ENCODE measurements at places on chromosomes 11 and 22.
A peak's percentile ranks its signal among the peaks of the same experiment; 100 is the strongest.

DNA sequence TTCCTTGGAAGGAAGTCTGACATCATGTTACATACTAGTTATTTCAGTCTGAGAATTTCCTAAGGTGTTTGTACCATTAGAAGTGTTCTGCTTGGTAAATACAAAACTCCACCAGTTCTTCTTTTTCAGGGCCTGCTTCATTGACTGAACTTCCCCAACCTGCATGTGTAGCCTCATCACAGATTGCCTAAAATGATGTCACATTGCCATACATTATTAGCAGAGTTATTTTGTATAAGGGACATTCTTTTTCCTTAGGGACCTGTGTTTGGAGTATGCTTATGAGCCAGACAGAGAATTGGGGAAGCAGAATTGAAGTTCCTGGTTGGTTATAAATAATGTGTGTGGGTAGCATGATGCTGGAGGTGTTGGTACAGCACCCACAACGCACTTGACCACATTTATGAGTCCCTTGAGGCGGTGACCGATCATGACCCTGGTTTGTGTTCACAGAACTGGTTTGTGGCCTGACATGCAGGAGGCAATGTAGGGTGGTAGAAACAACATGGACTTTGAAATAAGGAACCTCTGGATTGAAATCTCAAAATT, 16.4 kb upstream of the MMP7 start:
- DNase-seq, result no peak

- DNase-seq, result no peak
These were observed 1.1 kb downstream of the FAT3 start for GRCh38 chr11:92225568-92226330.

DNA sequence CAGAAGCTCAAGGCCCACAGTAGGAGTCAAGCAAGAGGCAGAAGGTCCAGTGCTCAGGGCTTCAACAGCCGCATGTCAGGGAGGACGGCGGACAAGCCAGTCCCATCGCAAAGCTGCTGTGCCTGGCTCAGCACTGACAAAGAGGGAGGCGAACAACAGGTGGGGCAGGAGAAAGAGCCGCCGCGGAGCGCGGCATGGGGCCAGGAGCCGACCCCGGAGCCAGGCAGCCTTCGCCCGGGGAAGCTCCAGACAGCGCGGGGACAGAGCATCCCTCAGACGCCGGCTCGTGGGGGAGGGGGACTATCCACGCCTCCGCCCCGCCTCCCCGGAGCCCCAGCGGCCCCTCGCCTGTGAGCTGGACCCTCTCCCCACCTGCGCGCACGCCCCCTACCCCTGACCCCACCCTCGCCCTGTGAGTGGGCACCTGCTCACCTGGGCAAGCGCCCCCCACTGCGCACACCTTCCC, 369 bp downstream of the DHCR7 start:
- DNase-seq, result no peak

DNA sequence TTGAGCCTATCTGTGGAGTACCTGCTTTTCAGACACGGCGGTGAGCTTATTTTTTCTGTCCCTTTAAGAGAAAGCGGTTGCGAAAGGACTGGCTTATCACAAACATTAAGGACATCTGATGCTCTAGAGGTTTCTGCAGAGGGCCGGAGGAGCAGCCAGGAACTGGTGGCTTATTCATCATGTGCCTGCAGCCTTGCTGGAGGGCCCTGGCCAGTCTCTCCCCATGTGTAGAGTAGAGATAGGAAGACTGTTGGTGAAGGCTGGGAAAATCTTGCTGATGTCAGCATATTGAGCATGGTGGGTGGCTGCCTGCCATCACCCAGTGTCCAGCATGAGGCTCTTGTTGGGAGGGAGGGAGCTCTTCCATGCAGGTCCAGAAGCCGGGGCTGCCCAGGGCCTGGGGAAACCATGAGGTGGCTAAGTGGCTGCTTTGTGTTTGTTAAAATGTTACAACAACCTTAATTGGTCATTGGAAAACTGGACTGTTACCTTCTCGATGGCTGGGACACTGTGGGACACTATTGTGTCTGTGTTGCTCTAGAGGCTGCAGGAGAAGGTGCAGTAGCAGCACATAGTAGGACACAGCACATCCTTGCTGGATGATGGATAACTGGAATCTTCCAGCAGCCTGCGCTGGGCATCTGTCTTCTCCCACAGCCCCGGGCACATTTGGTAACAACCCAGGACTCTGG, 54.3 kb downstream of the TSPAN18 start:
- DNase-seq, result no peak

DNA sequence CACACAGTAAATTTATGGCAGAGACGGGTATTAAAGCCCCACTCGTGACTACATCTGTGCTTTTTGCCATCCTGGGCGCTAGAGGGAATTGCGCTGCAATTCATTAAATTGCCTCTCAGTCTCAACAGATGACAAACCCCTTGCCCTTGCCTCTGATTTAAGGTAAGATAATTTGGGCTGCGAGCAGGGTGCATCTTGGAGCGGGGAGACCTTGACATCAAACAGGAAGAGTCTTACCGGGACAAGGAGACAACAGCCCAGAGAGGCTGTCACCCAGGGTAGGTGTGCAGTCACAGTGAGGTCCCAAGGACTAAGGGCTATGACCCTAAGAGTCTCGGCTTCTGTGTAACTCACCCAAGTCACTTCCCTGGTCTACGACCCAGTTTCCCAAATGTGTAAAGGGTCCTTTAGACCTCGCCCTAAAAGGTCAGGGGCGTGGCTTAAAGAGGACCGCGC, 449 bp upstream of the TOM1 start:
- DNase-seq, result peak; percentile 48

GRCh38 chr22:47100019-47100418, 337.6 kb downstream of the TBC1D22A start:
- no peak for DNase-seq
